NCI-H524 (cell line): ENCODE measurements at places on chromosomes 16 and 17.

DNA sequence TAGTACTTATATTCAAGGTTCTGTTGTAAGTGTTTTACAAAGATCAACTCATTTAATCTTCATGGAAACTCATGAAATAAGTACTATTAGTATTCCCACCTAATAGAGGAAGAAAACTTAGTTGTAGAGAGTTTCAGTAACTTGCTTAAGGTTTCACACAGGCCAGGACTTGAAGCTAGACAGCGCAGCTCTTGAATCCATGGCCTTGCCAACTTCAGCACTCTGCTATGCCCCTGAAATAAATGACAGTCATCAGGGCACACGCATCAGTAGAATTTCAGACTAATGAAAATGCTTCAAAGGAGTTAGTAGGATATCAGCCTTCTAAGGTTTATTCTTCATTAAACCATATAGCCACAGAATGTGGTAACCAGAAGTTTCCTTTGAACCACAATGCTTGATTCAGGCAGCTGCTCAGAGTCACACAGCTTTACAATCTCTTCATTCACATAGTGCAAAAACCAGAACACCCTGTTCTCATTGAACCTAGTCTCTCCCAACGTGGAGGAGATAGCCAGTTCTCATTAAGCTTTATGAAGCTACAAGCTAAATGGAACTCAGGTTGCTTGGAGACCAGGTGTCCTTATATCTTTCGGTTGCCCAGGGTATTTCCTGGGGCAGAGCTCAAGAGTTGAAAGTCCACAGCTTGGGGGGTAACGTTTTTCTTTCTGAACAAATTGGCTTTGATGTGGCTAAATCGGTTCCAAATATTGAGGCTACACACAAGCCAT lies 39.7 kb downstream of the KCNJ2 start:
- DNase-seq, result no peak

DNA sequence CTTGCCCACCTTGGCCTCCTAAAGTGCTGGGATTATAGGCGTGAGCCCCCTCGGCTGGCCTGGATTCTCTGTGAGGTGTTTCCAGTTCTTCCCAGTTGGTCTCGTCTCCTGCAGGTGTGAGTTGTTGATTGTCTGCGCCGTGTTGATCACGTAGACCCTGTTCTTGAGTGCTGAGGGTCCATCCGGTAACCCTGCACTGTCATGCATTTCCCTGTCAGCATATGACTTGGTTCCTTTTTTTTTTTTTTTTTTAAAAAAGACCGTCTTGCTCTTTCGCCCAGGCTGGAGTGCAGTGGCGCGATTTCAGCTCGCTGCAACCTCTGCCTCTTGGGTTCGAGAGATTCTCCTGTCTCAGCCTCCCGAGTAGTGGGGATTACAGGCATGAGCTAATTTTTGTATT lies 17.3 kb downstream of the MGRN1 start:
- DNase-seq, result no peak

- no peak for DNase-seq
Measured at GRCh38 chr17:80068301-80069222, 32.1 kb downstream of the CCDC40 start.

- no peak for DNase-seq
Measured at GRCh38 chr16:13944816-13945215, 24.9 kb downstream of the ERCC4 start.

GRCh38 chr17:30137158-30137557 lies 20.5 kb downstream of the NSRP1 start:
- no peak for DNase-seq

DNA sequence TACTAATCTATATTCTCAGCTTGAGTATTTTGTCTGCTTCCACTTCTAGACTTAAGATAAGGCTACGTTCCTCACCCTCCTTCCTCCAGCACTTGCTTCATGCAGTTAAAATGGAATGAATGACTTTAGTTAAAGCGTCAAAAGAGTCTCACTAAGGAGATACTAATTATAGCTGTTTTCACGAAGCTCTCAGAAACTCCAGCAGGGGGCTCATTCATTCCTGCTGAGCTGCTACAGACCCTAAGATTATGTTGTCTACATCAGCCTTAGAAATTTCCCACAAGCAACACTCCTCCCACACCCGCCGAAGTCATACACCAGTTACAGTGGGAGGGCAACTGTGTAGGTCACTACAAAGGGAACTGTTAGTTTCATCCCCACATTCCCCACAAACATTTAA lies 57.0 kb upstream of the KIFC3 start:
- peak; percentile 19 for DNase-seq

GRCh38 chr16:8712589-8713361 lies 38.4 kb downstream of the ABAT start:
- DNase-seq, result peak; percentile 92

DNA sequence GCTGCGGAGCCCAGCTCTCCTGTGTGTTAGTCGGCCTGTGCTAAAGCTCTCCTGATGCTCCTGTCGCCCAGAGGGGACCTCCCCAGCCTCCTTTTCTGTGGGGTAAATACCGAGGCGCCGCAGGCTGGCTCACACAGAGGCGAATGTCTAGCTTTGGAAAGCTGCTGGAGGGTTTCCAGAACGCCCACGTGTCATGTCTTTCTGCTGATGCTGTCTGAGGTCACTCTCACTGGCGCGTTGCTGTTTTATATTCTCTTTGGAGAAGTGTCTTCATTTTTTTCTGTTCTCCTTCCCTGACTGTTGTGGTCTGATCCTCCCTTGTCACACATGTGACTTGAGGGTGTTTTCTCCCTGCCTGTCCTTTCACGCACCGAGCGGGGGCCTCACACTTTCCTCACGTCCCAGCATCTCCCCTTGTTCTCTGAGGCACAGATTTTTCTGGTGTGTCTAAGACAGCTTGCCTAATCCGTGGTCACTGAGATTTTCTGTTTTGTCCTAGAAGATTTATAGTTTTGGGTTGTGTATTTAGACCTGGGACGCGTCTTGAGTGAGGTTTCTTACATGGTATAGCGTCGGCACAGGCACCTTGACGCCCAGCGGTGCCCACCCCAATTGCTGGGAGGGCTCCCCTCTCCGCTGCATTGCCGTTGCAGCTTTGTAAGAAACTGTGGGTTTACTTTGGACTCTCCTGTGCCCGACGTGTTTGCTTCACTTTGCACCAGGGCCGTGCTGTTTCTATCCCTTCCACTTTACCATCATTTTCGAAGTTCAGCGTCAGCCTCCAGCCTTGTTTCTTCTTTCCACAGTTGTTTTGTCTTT lies 92.1 kb upstream of the ZNF750 start:
- DNase-seq, result no peak

GRCh38 chr17:73795730-73796129 lies 151.5 kb upstream of the SDK2 start:
- no peak for DNase-seq

DNA sequence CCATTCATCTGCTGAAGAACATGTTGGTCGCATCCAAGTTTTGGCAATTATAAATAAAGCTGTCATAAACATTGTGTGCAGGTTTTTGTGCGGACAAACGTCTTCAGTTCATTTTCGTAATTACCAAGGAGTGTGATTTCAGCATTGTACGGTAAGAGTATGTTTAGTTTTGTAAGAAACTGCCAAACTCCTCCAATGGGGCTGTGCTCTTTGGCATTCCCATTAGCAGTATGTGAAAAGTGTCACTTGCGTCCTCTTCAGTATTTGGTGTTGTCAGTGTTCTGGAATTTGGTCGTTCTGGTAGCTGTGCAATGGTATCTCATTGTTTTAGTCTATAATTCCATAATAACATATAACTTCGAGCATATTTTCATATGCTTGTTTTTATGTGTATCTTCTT lies 120.9 kb downstream of the BCAS3 start:
- DNase-seq, result no peak

- no peak for DNase-seq
Measured at GRCh38 chr16:56626685-56627084, 1.1 kb downstream of the MT1E start.

- DNase-seq, result no peak
Measured at GRCh38 chr17:74631468-74632450, 8.2 kb upstream of the CD300E start.

DNA sequence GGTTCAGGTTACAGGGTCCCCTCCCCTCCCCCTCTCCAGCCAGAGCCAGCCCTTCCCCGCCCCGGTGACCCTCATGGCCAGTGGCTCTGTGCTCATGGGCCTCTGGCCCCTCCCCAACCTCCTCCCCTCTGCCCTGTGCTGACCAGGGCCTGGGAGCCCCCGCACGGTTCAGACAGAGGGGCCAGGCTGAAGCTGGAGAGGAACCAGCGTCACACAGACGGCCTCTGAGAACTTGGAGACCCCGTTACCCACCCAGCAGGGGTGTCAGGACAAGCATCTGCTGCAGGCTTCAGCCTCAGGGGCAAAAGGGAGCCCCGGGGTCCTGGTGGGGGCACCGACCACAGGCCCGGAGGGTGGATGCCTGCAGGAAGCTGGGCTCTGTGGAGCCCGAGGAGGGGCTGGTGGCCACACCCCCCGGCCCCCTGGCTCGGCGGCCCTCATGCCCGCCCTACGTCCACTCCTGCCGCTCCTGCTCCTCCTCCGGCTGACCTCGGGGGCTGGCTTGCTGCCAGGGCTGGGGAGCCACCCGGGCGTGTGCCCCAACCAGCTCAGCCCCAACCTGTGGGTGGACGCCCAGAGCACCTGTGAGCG lies at the start of gene WFIKKN1:
Gene WFIKKN1, plus strand, starts transcription at position 171 of the 591 bp plus-strand sequence. Its CDS starts 269 bp downstream, at position 440.
- no peak for DNase-seq

- DNase-seq, result no peak
Measured at GRCh38 chr17:64983708-64984107, 64.4 kb upstream of the LRRC37A3 start.

GRCh38 chr17:2883544-2884213 lies 87.4 kb downstream of the RAP1GAP2 start:
- DNase-seq, result peak; percentile 81

DNA sequence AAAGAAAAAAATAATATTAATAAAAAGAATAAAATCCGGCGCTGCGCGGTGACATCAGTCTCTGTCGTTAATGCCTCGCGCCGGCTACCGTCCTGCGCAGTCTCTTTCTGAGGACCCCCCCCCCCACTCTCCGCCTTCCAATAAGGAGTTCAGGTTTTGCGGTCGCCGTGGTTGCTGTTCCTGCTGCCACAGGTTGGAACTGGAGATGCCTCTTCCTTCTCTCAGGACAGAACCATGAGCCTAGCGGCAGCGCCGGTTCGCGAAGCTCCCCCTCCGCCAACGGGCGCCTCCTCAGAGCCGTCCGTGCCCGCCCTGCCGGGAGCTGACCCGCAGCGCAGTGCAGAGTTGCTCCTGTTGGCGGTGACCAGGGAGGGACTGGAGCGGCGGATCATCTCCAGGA lies 2093.4 kb downstream of the TP53TG3F start:
- no peak for DNase-seq

DNA sequence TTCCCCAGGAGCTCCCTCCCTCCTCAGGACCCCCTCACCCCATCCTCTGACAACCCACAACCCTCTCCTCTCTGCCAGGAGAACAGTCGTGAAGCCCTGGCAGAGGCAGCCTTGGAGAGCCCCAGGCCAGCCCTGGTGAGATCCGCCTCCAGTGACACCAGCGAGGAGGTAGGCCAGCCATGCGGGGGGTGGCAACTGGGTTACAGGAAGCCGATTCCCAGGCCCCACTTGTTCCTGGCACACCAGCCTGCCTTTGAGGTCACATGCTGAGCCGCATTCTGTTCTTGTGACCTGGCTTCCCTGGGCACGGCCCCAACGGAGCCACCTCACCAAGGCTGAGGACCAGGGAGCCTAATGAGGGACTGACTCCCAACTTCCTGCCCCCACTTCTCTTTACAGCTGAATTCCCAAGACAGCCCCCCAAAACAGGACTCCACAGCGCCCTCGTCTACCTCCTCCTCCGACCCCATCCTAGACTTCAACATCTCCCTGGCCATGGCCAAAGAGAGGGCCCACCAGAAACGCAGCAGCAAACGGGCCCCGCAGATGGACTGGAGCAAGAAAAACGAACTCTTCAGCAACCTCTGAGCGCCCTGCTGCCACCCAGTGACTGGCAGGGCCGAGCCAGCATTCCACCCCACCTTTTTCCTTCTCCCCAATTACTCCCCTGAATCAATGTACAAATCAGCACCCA lies 7.9 kb downstream of the NAT9 start:
- DNase-seq, result no peak

DNA sequence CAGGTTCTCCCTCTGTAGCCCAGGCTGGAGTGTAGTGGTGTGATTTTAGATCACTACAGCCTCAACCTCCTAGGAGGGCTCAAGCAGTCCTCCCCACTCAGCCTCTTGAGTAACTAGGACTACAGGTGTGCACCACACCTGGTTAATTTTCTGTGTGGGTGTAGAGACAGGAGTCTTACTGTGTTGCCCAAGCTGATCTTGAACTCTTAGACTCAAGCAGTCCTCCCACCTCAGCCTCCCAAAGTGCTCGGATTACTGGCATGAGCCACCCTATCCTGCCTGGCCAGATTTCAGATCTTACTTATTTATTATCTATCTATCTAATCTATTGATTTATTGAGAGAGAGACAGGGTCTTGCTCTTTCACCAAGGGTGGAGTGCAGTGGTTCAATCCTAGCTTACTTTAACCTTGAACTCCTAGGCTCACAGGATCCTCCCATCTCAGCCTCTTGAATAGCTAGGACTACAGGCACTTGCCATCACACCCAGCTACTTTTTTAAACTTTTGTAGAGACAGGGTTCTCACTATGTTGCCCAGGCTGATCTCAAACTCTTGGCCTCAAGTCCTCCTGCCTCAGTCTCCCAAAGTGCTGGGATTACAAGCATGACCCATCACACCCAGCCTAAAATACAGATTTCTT lies 61.8 kb downstream of the TUBD1 start:
- no peak for DNase-seq

DNA sequence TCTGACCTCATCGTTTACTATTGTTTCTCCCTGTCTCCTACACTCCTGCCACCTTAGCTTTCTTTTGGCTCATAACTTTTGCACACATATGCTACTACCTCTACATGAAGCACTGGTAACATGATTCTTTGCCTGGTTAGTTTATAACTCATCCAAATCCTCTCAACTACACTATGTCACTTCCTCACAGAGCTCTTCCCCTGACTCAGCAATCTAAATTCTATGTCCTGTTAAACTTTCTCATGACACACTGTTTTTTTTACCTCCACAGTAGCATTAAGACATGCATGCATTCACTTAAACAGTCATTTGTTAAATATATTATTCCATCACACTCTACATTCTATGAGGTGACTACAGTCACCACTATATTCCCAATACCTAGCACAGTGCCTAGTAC lies 19.7 kb downstream of the APPBP2 start:
- DNase-seq, result no peak

DNA sequence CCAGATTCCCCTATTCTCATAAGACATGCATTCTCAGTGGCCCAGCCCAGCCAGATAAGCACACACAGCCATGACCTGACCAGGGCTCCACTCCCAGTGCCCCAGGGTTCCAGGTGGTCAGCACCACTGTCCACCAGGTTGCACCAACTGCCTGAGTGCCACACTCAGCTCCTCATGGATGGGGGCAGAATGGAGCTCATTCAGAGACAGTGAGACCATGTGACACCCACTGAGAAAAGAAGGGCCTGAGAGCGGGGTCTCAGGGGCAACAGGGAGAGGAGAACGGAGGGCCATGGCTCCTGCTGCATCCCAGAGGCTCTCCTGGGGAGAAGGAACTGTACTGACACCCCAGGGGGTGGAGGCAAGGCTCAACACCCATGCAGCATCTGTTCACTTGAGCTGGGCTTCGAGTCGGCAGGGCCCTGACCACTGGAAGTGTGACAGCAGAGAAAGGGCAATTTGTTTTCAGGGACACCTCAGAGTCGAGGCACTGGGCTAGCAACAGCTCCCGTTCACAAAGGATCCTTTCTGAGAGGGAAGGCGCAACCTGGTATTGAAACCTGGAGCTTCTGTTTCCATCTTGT lies 18.7 kb upstream of the SLC38A8 start:
- DNase-seq, result peak; percentile 64
